ENCODE measurements at places on chromosomes 5 and 9. TPM values are rescaled to one million over a fixed set of nuclear protein-coding genes. Genes with fewer than 3 reads are reported as not detected.

- no peak for DNase-seq
Measured at GRCh38 chr5:59282726-59283125, 610.8 kb downstream of the PDE4D start.

The RGS7BP gene
- not detected for total RNA-seq

- no peak for DNase-seq
Measured at GRCh38 chr5:104247260-104247659, 684.7 kb upstream of the NUDT12 start.

The PCDH1 gene
- total RNA-seq, result 5.4 TPM

DNA sequence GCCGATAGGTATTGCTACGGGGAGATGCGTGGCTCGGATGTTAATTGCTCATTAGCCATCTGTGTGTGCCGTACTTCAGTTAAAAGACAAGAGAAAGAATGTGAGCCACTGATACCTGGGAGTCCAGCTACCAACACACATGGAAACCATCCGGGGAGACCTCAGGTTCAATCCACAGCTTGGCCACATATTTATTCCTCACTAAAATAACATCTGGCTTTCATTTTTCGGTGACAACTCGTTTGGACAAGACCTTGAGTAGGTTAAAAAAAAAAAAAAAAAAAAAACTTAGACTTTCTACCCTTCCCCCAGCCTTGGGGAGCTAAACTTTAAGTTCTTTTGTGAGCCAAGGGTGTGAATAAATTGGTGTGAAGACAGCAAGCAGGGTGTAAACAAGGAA is 84.1 kb downstream of the SLIT3 start:
- no peak for DNase-seq

GRCh38 chr5:137113161-137113560 is 386.0 kb downstream of the SPOCK1 start:
- peak; percentile 68 for DNase-seq

The C1QTNF2 gene
- total RNA-seq, result 2.5 TPM

The NINJ1 gene
- 186 TPM for total RNA-seq

DNA sequence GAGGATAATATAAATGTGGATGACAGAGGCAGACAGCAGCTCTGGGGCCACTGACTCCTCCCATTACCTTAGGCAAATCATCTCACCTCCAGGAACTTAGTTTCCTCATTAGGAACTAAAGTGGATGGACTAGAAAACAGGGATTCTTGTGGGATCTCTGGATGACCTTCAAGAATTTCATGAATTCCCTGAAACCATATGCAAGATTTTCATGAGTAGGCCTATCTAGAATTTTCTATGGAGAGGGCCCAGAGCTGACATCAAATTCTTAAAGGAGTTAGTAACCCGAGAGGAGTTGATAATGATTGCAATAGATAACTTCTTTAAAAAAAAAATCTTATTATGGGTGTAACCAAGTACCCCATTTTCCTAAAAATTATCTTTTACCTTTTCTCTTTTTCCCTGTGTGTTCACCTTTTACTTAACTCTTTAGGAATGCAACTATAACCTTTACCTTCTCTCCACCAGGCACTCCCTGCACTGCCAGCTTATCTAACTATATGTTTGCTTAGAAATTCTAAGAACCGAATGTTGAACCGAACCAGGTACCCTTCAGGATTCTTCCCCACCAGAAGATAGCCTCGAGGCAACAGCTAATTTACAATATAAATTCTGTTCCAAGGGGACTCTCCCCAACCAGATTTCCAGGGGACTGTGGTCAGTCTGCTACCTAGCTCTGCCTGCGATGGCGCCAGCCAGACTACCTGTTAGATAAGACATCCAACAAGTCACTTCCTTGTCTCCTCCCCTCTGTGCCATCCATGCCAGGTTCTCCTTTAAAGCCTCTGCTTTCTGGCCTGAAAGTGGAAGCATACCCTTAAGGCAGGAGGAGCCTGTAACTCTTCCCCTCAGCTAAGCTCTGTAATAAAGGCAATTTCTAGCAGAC is 86.0 kb downstream of the GCNT4 start:
- DNase-seq, result peak; percentile 28

DNA sequence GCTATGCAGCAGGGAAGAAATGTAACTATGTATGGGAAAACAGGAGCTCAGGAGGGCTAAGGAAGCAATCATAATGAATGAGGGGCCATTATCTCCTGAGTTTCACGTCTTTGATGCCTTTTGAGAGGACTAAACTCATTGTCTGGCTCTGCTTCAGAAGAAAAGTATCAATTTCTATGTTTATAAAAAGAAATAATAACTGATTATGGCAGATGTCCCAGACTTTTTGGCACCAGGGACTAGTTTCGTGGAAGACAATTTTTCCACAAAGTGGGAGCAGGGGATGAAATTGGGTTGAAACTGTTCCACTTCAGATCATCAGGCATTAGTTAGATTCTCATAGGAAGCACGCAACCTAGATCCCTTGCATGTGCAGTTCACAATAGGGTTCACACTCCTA is 8.7 kb upstream of the IL7R start:
- no peak for DNase-seq

GRCh38 chr9:123806829-123807228 is 123.1 kb downstream of the DENND1A start:
- no peak for DNase-seq

GRCh38 chr9:68798423-68798822 is 93.4 kb downstream of the PIP5K1B start:
- no peak for DNase-seq

Measured in M059J (cell line).